ENCODE measurements at places on chromosomes 1 and 21.
A peak's percentile ranks its signal among the peaks of the same experiment; 100 is the strongest.

- peak; percentile 70 for DNase-seq
Observed at GRCh38 chr1:53572065-53572814, 113.0 kb downstream of the DMRTB1 start.

DNA sequence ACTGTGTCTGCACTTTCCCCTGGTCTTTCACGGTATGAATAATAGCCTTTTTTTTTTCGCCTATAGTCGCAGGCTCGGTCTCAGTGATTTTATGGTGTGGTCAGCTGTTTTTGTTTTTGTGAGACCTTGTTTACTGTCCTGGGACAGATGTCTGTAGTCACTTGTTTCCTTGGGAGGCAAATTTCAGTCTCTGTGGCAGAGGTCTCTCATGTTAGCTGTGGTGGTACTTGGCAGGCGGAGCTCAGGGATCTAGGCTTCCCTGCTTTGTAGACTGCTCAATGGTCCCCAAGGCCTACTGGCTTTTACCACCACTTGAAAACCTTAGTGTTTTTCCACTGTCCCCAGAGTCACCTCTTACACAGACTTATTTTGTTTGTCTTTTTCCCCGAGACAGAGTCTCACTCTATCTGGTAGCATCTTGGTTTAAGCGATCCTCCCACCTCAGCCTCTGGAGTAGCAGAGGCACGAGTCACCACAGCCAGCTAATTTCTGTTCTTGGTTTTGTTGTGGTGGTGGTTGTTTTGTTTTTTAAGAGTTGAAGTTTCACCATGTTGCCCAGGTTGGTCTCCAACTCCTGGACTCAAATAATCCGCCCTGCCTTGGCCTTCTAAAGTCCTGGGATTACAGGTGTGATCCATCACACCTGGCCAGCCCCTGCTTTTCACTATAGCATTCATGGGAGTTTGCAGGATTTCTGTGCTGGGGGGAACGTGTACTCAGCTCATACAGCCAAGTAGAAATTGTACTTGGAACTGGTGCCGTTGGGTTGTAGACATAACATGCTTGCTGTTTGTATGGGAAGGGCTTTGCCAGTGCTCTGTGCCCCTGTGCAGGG lies 10.3 kb downstream of the RNU1-2 start:
- peak; percentile 63 for DNase-seq

DNA sequence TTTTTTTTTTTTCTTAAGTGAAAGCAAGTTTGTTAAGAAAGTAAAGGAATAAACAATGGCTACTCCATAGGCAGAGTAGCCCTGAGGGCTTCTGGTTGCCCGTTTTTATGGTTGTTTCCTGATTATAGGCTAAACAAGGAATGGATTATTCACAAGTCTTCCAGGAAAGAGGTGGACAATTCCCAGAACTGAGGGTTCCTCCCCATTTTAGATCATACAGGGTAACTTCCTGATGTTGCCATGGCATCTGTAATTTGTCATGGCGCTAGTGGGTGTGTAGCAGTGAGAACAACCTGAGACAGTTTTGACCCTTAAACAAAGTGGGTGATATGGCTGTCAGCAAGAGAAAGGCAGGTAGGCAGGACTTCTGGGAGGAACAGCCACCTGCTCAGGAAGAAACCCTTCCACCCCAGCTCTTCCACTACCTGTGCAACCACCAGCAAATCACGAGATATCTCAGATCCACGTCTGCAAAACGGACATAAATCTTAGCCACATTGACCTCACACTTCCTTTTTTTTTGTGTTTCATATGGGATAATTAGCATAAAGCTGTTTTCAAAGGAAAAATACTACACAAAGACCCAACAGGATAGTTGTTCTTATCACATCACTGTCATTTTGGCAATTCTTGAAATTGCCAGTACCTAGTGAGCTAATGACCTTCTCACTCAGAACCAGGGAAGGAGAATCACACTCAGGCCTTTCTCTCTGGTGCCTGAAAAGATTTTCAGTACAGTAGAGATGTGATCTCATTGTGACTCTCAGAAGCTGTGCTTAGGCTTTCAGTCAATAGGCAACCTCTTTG lies 34.8 kb upstream of the DUSP10 start:
- no peak for DNase-seq

DNA sequence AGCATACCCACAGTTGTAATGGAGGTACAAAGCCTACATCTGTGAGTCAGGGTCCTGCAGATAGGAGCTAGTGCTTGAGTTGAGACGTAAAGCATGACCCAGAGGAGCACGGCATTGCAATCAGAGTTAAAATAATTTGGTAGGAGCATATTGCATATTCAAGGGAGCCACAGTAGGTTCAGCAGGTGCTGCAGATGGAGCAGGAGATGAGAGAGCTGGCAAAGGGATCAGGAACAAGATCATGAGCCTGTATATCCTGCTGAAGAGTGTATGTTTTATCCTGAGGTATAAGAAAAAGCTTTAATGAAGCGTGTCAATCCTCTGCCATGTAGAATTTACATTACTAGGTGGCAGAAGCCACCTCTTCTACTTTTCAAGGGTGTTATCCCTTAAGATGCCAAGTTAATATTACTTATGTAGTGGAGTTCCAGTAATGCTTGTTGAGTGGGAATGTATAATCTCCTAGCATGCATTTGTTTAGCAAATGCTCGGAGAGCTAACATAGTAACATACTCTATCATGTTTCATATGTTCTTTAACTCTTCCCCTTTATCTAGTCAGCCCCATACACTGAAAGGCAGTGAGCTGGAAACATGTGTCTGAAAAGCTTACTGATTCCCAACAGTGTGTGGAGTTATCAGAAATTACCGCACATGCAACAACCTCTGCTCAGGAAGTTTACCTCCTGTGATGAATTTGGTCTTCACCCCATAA lies 300.3 kb downstream of the GRIK1 start:
- no peak for DNase-seq

DNA sequence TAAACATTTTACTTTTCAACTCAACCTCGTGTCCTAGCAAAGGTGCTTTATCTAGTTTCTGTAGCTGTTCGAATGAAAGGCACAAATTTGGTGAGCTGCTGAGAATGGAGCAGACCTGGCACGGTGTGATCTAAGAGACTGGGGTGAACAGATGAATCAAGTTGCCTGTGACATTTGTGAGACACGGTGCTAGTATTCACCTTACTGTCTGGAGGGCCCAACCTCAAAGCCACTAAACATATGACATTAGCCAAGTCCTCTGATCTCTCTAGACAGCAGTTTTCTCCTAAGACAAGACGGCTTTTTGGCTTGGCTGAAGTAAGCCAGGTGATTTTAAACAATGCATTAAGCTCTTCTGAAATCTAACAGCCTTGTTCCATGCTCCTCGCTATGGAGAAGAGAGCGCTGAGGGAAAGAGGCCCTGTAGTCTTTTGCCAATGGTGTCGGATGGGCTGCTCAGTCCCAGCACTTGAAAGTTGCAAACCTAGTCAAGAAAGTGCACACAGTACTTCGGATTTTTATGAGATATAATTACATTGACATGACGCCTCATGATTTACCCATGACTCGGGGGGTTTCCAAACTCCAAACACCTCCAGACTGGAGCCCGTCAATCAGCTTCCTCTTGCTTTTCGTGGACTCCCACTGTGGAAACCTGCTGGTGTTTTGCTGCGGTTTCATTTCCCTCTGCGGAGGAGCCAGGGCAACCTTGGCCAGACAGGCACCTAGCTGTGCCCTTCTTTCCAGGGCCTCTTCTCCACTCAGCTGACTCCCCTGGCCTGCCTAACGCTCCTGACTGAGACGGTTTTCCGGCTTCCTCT lies 794 bp upstream of the TOR3A start:
- no peak for DNase-seq

DNA sequence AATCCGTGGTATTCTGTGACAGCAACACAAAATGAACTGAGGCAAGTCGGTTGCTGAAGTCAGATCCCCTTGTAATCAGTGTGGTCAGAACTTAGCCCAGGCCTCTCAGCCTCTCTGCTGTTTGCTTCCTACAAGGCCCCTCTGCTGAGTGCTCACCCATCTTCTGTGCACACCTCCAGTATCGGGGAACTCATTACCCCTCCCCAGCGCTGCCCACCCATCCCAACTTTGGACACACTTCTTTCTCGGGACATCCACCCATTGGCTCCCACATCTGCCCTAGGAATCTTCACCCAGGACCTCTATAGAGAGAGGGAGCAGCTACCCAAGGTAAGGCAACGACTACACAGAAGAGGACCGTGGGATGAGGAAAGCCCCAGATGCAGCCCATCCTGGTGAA lies 217.5 kb downstream of the MATN1 start:
- DNase-seq = no peak

DNA sequence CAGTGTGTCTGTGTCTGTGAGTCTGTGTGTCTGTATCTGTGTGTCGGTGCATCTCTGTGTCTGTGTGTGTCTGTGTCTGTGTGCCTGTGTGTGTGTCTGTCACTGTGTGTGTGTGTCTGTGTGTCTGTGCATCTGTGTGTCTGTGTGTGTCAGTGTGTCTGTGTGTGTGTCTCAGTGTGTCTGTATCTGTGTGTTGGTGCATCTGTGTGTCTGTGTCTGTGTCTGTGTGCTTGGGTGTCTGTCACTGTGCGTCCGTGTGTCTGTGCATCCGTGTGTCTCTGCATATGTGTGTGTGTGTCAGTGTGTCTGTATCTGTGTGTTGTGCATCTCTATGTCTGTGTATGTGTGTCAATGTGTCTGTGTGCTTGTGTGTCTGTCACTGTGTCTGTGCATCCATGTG lies 44.7 kb upstream of the POFUT2 start:
- no peak for DNase-seq

GRCh38 chr21:44711327-44712202 lies at the start of gene TSPEAR:
Gene TSPEAR (minus strand): TSS chr21:44711572. CDS start chr21:44711514, 58 bp downstream.
- DNase-seq = no peak

- peak; percentile 26 for DNase-seq
Observed at GRCh38 chr1:114455102-114455785, 55.8 kb downstream of the TRIM33 start.

DNA sequence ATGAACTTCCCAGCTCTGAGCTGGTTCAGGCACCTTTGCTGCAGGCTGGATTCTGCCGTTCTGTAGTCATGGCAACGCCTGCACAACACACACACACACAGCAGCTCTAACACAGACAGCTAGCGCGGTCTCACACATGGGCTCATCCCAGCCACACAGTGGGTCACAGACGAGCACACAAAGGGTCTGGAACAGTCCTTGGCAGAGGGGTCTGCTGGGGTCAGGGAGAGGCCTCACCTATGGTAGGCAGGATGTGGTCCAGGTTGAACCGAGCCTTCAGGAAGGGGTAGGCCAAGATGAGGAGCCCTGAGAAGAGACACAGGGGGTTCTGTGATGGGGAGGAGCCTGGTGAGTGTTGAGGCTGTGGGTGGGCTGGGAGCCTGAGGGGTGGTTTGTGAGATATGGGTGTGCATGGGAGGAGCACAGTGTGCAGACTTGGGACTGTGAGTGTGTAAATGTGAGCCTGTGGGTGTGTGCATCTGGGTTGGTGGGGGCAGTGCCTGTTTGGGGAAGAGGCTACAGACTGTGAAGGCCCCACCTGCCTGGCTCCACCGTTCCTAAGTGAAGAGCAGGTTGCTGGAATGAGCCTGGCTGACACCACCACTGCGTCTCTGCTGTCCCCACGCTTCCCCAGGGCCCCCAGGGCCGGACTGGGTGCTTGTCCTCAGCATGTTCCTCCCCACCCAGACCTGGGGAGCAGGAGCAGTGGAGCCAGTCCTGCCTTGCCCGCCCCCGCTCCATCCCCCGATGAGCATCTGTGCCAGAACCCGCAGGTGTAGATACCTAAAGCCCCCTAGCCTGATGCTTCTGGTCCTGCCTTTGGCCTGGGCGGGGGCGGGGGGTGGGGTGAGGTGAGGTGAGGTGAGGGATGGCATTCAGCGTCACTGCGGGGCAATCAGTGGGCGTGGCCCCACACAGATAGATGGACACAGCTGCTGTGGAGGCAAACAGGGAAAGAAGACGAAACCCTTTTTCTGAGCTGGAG lies 1.5 kb downstream of the KNCN start:
- DNase-seq = peak; percentile 36

DNA sequence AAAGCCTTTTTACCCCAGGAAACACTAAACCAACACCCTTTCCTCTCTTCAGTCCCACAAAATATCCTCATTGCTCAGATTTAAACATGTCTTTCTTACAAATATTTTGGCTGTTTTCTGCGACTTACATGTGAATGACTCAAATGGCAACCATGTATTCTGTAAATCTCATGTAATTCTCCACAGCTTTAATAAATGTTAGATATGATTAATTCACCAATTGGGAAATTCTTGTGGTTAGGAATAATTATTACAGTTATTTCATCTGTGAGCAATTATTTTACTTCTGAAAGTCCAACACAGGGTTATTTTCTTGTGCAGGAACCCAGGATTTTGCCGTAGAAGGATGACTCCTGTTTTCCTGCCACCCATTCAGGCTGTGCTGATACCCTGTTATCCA lies 431.5 kb downstream of the LMO4 start:
- DNase-seq = peak; percentile 86

GRCh38 chr21:45084121-45084520 lies 9.7 kb downstream of the ADARB1 start:
- DNase-seq = no peak

GRCh38 chr1:6424619-6425593 lies at the start of gene ESPN:
Gene ESPN (plus strand): TSS chr1:6424776. CDS start chr1:6424956, 180 bp downstream.
- DNase-seq = no peak

DNA sequence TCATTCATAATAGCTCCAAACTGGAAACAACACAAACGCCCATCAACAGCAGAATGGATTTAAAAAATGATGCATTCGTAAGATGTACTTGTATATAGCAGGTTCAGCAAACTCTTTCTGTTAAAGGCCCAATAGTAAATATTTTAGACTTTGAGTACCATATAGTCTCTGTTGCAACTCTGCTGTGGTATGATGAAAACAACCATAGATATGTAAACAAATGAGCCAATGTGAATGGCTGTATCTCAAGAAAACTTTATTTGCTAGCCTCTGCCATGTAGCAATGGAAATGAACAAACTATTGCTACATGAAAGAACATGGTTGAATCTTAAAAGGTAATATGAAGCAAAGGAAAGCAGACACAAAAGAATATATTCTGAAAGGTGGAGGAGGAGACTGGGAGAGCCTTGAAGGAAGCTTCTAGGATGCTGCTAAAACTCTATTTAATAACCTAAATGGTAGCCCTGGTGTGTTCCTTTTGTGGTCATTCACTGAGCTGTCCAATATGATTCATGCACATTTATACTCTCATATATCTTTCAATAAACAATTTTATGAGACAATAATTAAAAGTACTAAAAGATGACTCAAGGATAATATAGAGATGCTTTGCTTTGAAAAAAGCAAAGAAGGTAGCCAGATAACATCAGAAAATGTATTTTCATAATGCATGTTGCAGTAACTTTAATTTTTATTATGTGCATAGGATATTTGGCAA lies 29.1 kb upstream of the FMO3 start:
- DNase-seq = no peak

- DNase-seq = peak; percentile 59
Observed at GRCh38 chr21:31875496-31876015, 2.7 kb downstream of the HUNK start.
